GM23248 (cell line): ENCODE measurements at places on chromosomes 7 and 10.

DNA sequence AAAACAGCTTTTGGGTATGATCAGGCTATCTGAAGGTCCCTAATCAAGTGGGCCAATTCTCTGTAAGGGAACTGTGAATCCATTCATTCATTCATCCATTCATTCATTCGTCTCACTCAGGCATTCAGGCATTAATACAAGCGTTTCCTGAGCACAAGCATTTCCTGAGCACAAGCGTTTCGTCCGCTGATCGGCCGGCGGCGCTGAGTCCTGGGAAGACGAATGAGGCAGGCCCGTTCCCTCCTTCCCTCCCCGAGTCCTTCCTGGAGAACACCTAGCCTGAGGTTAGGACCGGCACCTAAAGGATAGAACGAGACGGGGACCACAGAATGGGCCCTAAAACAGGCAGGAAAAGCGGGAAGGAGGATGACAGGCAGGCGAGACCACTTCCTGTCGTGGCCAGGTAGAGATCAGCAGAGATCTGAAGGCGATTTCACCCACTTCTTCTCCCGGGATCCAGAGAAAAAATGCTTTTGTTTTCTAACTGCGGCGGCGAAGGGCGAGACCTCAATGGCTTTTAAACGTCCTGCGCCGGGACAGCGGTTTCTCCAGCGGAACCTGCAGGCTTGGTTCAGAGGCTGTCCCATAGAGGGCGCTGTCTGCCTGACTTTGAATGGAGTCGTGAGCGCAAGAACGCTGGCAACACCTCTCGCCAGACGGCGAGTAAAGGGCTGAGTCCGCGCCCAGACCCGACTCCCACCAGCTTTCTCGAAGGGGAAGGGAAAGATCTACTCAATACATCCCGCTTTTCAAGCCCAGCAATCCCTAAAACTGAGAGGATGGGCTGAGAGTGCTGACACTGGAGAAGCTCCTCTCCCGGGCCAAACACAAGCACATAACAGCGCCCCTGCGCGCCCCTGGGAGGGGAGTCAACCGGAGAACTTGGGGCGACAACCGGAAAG, 2.9 kb upstream of the HMX3 start:
- peak; percentile 86 for DNase-seq

GRCh38 chr7:50533866-50534265, 31.3 kb downstream of the DDC start:
- DNase-seq, result no peak

- DNase-seq, result no peak
Observed at GRCh38 chr10:72407471-72407870, 52.8 kb upstream of the DNAJB12 start.

DNA sequence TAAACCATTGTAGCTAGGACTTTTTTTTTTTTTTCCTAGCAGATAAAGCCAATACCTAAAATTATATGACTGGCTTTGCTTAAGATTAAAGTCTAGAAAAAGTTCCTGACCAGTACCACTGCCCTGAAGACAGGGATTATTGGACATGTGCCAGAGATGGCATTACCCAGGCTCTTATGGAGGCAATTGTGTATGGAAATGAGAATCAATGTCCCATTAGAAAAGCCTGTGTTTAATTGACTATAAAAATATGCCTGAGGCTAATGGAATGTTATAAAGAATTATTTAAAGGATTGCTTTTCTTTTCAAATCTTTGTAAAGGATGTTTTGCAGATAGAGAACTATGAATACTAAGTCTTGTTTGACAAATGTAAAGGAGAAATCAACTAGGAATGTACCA, 196.7 kb downstream of the ANK3 start:
- no peak for DNase-seq

DNA sequence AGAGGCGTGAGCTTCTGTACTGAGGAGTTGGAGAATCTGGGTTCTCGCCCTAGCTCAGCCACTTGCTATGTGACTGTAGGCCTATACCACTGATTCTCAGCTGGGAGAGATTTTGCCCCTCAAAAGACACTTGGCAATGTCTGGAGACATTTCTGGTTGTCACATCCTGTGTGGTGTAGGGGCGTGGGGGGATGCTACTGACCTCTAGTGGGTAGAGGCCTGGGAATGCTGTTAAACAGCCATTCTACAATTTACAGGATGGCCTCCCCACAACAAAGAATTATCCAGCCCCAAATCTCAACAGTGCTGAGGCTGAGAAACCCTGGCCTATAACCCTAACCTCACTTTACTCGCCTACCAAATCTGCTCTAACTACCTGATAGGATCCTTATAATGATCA, 58.8 kb upstream of the GAD2 start:
- no peak for DNase-seq

- peak; percentile 36 for DNase-seq
Observed at GRCh38 chr10:103763374-103764202, 91.8 kb downstream of the SH3PXD2A start.

- DNase-seq, result peak; percentile 5
Observed at GRCh38 chr10:15627617-15628196, 92.0 kb downstream of the ITGA8 start.

GRCh38 chr10:117745301-117745700, 202.8 kb downstream of the EMX2 start:
- DNase-seq, result no peak

DNA sequence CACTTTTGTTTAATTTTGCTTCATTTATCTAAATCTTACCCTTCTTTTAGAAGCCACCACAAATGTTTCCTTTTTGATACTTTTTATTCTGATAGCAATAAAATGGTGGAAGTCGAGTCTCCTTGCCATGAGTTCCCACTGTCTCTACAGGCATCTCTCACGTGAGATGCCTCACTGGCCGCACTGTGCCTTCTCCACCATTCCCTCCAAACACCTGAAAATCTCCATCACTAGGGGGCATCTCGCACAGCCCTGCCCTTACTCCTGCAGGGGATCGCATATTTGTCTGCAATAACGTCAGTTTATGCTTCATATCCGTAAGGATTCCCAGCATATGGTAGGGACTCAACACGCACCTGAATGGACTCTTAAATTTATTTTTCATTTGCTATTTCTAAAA, 56.3 kb upstream of the NCAPG2 start:
- no peak for DNase-seq

- no peak for DNase-seq
Observed at GRCh38 chr7:102190776-102191350, 95.8 kb upstream of the SH2B2 start.

- DNase-seq, result no peak
Observed at GRCh38 chr10:2834214-2834613, 233.1 kb upstream of the PFKP start.

DNA sequence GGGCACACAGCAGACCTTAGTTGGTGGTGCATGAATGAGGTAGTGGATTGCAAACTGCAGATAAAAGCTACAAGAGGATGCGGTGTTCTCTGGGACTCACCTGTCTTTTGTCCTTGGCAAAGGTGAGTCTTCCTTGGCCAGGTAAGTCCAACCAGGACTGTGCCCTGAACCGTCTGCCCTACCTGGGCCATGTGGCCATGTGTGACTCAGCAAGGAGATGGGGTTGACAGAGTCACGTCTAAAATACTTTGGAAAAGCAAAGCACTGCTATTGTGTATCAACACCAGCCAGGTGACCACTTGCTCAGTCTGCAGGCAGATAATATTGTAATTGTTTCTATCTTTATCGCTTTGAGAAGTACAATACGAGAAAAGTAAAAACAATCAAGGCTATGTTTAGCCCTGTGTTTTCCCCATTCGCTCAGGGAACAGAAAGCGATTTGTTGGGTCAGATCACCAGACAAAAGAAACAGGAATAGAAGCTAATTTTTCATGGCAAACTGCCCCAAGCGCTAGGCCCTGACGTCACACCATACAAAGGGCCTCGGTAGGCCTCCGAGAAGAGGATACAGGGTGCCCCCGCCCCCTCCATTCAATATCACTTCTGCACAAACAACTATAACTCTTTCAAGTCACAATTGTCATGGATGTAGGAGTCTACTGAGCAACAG, 57.3 kb downstream of the FAM53B start:
- DNase-seq, result no peak

DNA sequence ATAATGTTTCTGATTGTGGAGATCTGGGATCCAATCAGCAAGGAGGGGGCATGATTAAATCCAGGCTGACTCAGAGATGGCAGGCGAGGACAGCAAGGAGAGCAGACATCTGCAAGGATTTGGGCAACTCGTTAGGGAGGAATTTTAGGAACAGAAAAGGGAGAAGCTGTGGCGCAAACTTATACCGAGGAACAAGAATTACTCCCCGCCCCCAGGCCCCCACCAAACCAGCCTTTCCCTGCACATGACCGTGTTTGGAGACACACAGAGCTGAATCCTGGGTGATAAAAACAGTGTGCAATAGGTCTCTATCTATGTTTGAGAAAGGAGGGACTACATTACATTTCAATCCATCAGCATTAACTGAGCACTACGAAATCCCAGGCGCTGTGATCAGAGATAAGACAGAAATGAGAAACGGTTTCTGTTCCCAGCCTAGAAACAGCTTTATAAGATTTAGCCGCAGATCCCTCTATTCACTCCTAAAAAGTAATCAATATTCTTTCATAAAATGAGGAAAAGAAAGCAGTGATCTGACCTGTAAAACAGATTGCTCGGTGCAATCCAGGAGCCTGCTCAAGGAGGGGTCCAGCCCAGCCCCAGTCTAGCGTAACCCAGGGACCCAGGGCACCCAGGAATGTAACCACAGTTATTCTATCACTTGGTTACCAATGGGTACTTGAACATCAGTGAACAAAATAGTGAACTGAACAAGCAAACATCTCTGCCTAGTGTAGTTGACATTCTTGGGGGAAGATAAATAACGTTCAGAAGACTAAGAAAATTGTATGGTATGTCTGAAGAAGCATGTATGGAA, 37.2 kb upstream of the RAPGEF5 start:
- peak; percentile 60 for DNase-seq

GRCh38 chr7:112452102-112452888, 2.0 kb downstream of the IFRD1 start:
- DNase-seq, result peak; percentile 89

DNA sequence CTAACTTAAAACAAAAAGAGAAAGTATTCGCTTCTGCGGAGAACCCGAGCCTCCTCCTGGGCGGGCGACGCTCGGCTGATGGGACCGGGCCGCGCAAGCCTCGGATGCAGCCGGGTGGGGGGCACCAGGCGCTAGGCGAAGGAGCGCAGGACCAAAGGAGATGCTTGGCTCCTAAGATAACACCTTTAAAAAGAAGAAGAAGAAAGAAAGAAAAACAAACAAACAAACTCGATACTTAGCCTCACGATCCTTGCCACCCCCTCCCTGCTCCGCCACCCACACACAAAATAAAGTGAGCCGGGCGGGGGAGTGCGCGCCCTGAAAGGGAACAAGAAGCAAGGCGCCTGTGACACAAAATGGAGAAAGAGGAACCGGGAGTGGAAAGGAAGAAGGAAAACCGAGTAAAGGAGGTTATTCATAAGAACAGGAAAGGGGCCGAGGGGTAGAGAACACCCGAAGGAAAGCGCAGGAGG, 34.0 kb upstream of the EBLN1 start:
- DNase-seq, result peak; percentile 78

- no peak for DNase-seq
Observed at GRCh38 chr10:34495938-34496337, 319.2 kb downstream of the PARD3 start.

- DNase-seq, result no peak
Observed at GRCh38 chr10:104277785-104278184, 8.8 kb downstream of the GSTO2 start.

- peak; percentile 73 for DNase-seq
Observed at GRCh38 chr10:58438340-58438871, 53.2 kb downstream of the TFAM start.

GRCh38 chr7:22663357-22663718, 63.7 kb upstream of the IL6 start:
- DNase-seq, result peak; percentile 78

DNA sequence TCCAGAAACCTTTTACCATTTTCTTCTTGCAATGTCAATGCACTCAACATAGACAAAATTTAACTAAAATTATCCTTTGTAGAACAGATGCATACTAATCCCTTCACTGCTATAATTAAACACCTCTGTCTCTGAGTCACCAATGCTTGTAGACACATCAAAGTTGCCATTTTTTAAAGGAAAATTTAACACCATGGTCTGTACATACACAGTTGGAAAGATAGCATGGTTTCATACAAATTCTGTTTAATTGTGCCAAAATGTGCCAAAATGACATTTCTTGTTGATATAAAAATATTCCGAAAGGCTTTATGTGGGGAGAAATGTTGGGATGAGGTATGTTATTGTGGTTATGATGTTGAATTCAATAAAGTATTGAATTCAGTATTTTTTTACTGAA, 125.8 kb downstream of the NEUROD6 start:
- no peak for DNase-seq

DNA sequence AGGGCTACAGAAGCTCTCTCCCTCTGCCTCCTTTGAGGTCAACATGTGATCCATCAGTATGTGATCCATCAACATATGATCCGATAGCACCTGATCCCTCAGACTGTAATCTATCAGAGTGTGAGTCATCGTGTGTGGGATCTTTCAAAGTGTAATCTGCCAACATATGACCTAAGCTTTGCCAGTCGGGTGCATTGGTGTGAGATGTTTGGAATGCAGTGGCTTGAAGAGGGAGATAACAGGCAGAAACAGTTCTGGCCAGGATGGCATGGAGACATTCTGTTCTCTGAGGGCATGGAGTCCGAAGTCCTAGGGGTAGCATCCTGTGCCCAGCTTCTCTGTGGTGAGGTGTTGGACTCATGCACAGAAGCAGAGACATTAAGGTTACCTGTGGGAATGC, 217.7 kb upstream of the ETV1 start:
- DNase-seq, result peak; percentile 22
